ENCODE measurements at places on chromosomes 2 and 18. TPM values are rescaled to one million over a fixed set of nuclear protein-coding genes. Genes with fewer than 3 reads are reported as not detected.

The PTPN2 gene
- total RNA-seq = 24.7 TPM

The IFIH1 gene
- 1.8 TPM for total RNA-seq

The FBXO36 gene
- total RNA-seq = 2.6 TPM

The REEP1 gene
- total RNA-seq = under 0.01 TPM

The ABHD1 gene
- total RNA-seq = not detected

The VWC2L gene
- total RNA-seq = under 0.01 TPM

The STEAP3 gene
- 5.2 TPM for total RNA-seq

The CFAP65 gene
- not detected for total RNA-seq

The SYT4 gene
- total RNA-seq = not detected

The DTNA gene
- total RNA-seq = 0.39 TPM

The PLA2R1 gene
- total RNA-seq = 2.7 TPM

The NGEF gene
- total RNA-seq = 0.79 TPM

The SPDYA gene
- 2.0 TPM for total RNA-seq
